T-helper 9 cell (primary cell): ENCODE measurements at places on chromosomes 1 and 21.

- DNase-seq: no peak
Measured at GRCh38 chr21:43988506-43989230, 23.4 kb upstream of the TRAPPC10 start.

GRCh38 chr21:41507521-41508414 is at the start of gene TMPRSS2:
TMPRSS2 (minus strand) TSS chr21:41508158; CDS start chr21:41498133, 10,025 bp downstream.
- DNase-seq: no peak

GRCh38 chr1:229641306-229641705 is 15.3 kb downstream of the URB2 start:
- no peak for DNase-seq

DNA sequence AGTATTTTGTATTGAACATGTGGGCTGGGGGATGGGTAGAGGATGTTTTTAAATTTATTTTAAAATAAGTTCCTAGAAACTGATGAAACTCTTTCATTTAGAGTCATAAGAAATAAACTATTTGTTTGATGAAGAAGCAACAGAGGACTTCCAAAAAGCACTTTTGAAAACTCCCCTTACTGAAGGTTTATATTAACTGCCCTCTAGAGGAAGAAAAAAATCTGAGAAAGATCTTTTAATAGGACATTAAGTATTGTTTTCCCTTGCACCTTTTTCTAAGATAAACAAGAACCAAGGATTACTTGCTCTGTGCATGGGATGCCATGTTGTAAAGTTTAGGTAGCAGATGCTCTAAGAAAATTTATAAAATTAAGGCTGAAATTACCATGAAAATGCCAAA is 14.1 kb downstream of the DISP1 start:
- DNase-seq: no peak

DNA sequence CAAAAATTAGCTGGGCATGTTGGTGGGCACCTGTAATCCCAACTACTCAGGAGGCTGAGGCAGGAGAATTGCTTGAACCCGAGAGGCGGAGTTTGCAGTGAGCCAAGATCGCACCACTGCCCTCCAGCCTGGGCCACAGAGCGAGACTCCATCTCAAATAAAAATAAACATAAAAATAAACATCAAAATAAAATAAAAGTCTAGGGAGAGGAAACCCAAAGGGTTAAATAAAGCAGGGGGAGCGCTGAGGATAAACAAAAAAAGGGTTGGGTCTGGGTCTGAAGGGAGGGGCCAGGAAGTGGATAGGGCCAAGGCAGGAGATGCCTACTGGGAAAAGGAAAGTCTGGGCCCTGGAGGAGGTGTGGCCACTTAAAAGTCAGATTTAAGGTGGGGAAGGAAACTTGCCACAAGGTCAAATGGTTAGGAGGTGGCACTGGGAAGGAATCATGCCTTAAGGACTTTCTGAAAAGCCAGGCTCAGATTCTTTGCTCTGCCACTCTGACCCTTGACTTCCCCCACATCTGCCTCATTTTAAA is 150.0 kb downstream of the ADSS2 start:
- no peak for DNase-seq

GRCh38 chr1:231603598-231604275 is 22.9 kb upstream of the DISC1 start:
- DNase-seq: no peak

DNA sequence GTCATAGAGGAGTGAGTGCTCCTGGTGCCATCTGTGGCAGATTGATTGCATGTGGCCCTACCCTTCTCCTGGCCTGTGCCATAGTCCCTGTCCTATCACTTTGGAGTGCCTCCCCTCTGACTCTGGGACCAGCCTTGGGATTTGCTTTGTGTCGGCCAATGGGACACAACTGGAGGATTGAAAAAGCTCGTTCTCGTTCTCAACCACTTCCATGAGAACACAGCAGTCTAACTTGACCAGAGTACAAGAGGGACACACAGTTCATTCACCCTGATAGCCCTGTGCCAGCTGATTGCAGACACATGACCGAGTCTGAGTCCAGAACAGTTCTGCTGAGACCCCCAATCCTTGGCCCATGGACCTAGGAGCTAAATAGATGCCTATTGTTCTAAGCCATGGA is 47.8 kb downstream of the C1orf198 start:
- DNase-seq: no peak

DNA sequence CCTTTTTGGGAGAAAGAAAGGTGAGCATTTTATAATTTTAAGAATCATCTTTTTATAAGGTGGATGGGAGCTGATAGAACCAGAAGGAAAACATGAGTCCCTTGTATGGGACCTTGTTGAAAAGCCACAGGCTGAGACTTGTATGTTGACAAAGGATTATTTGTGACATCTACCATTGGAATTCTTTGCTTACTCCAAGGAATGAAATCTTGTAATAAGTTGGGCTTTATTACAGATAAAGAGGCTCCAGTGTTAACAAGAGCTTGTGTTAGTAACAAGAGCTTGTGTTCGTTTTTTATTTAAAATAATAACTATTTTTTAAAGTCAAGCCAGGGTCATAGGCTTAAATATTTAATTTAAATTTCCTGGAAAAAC is 201.1 kb upstream of the CHRM3 start:
- DNase-seq: no peak

DNA sequence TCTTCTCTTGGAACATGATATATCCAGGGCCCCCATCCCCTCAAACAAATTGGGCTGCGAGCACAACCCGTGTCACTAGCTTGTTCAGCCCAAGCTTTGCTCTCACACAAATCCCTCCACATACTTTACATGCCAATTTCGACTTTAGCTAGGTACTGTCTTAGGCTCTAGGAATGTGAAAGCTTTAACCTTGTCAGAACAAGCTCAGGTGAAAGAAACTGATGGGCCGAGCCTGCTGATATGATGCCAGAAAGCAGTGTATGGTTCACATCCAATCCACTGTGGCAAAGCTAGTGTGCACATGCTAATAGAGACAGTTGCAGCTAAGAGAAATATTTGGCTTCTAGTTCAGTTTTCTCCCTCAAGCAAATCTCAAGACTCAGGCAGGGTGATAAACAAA is 79.5 kb downstream of the TNFSF18 start:
- DNase-seq: no peak

- DNase-seq: no peak
Measured at GRCh38 chr1:25174730-25175612, 57.3 kb downstream of the SYF2 start.

GRCh38 chr1:161091093-161091492 is 1.7 kb upstream of the NECTIN4 start:
- no peak for DNase-seq

DNA sequence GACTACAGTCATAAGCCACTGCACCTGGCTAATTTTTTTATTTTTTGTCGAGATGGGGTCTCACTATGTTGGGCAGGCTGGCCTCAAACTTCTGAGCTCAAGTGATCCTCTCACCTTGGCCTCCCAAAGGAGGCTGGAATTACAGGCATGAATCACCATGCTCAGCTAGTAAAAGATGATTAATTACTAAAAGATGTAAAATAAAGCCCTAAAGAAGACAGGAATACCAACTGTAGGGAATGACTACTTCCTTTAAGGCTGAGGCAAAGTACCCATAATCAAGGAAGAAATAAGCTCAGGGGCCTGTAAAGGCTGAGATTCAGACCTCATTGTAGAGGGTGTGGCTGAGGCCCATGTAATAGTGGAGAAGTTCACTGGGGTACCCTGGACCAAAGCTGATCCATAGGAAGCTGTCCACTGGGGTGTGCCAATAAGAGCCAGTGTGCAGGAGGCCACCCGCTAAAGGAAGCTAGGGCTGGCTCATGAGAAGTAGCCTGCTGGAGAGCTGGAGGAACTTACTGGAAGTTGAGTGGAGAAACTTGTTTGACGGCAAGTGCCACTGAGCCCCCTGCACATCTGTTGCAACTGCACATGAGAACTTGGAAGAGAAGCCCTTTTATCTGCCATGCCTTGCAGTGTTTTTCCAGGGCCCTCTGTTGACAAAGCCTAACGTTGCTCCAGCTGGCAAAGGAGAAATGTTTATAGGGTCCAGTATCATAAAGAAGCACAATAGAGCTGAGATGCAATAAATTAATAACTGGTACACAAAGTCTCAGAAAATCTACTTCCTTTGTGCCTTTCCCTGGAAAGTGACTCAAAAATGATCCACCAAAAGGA is 17.8 kb upstream of the SERTAD4 start:
- no peak for DNase-seq

- DNase-seq: no peak
Measured at GRCh38 chr1:20216574-20216973, 30.3 kb upstream of the PLA2G2C start.

- no peak for DNase-seq
Measured at GRCh38 chr1:151612501-151613281, 841 bp downstream of the SNX27 start.

DNA sequence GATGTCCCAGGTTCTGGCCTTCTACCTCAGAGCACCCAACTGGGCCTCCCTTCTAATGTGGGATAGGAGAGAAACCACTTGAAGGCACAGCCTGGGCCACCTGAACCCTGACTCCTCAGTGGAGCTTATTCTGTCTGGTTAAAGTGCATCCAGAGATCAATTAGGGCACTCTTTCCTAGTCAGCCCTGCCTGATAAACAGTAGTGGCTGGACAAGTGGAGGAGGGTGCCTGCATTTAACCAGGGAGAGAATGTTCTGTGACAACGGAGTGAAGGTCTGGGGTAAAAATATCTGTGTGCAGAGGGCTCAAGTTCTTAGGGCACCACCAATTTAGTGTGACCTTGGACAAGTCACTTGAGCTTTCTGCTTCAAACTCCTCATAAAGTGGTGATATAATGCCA is 101.8 kb downstream of the FAM78B start:
- no peak for DNase-seq

- peak; percentile 69 for DNase-seq
Measured at GRCh38 chr1:25549273-25550154, 6.1 kb downstream of the LDLRAP1 start.

DNA sequence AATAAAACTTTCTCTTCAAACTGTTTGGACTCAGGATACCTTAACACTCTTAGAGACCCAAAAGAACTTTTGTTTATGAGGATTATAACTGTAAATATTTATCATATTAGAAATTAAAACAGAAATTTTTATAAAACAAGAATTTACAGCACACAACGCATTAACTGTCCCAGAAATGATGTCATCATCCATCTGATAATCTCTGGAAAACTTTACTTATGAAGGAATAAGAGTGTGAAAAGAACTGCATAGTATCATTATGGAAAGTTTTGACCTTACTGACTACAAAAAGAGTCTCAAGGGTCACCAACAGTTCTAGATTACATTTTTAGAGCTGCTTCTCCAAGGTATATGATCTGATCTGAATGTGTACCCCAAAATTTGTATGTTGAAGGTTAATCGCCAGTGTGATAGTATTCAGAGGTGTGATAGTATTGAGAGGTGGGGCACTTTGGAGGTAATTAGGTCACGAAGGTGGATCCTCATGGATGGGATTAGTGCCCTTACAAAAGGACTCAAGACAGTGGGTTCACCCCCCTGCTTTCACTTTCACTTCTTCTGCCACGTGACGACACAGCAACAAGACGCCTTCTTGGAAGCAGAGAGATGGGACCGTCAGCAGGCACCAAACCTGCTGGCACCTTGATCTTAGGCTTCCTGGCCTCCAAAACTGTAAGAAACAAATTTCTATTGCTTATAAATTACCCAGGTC is 95.7 kb upstream of the NR5A2 start:
- no peak for DNase-seq

GRCh38 chr1:57986432-57986831 is 560.1 kb downstream of the OMA1 start:
- no peak for DNase-seq

DNA sequence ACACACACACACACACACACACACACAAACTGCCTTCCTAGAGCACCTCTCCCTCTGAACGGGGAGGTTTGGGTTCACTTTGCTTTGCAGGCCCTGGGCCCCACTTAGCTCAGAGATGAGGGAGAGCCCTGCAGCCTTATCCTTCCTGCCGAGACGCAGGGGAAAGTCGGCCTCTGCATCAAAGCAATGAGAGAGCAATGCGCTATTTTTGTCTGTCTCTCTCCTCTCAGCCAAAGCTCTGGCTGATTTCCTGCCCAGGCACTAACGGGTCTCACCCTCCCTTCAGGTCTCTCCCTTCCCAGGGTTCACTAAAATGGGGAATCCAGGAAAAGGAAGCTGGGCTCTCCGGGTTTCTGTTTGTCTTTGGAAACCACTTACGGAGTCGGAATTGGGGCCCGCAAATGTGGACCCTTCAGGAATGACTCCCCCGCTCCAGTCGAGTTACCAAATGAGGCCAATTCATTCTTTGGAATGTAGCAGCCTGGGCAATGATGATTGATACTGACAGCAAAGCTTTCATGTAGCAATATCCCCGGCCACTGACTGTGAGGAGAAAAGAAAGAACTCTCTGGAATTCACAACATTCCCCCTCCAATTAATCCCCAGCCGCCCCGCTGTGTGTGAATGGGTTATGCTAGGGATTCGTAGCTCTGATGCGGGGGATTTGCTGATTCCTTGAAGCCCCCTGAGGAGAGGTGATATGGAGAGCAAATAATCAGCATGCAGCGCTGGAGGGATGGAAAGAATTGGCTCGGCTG is 61.5 kb upstream of the WLS start:
- no peak for DNase-seq

DNA sequence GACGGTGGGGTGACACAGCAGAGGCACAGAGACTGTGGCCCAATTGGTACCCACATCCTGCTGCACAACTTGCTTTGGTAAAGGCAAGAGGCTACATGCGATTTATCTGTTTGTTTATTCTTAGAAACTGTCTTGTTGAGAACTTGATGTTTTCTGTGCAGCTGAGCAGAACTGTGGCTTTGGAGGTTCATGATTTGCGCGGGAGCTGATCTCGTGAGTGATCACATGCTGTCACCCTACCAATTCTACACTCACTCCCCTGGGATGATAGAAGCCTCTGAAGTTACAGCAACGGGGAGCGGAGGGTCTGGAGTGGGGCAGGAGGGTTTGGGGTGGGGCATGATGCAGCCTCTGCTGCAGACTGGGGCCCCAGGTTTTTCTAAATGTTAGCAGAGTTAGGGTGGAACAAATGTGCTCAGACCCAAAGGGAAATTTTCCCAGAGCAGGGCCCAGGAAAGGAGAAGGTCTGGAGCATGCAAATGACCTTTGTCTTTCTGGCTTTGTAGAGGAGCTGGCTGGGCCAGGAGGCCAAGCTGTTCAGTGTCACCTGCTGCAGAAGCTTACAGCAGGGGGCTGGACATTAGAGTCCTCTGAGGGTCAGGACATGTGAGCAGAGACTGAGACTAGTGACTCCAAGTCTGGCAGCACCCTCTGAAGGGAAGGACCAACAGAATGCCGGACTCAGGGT is 83.6 kb downstream of the GRIK3 start:
- no peak for DNase-seq

GRCh38 chr1:174995121-174995520 is 4.6 kb upstream of the CACYBP start:
- no peak for DNase-seq

- no peak for DNase-seq
Measured at GRCh38 chr1:55285834-55286233, 70.7 kb upstream of the USP24 start.

DNA sequence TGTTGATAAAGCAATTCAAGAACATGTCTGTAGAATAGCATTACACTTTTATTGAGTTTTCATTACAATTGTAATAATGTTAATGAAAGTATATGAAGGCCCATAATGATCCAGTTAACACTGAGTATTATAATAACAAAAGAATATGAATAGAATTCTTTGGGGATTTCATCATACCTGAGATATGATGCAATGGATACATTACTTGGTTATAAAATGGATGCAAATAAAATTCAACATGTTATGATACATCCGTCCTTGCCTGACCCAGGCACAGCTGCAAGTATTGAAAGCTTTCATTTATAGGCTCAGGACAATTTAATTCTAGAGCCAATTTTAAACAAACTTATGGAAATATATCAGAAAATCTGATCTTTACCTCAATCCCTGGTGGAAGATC is 8.2 kb upstream of the KCNA3 start:
- no peak for DNase-seq
